ENCODE measurements at places on chromosomes 13 and 19. TPM values are rescaled to one million over a fixed set of nuclear protein-coding genes. Genes with fewer than 3 reads are reported as not detected.

Gene LRG1
- total RNA-seq, result 331 TPM

GRCh38 chr13:67792151-67792676, 562.1 kb upstream of the PCDH9 start:
- DNase-seq, result no peak

DNA sequence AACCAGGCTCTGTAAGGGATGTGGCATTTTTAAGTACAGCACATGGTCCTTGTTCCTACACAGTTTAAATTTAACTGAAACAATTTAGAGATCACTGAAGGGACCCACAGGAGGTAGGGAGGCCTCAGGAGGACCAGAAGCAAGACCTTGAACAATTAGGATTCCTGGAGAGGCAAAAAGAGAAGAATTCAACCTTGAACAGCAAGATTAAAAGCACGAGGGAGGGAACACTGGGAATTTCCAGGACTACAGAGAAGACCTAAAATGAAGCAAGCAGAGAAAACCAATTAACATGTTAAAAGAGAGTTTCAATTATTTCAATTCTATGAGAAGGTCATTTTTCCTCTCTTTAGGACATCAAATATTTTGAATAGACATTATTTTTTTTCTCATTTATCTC, 160.3 kb downstream of the KCTD12 start:
- no peak for DNase-seq

DNA sequence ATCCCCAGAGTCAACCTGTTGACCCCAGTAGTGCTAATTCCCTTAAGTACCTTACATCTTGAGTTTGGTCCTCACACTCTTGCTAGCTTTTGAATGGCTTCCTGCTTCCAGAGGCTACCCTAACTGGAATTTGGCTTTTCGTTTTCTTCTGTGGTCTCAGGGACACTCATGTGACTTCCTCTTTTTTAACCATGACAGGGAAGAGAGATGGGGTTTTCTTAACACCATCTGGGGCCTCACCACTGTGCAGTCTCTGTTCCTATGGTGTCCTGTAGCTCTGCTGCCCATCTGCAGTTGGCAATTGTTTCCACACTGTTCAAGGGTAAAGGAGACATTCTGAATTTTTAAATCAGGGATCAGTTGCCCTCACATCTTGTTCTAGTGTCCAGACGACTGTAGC, 66.7 kb downstream of the SLC10A2 start:
- DNase-seq, result no peak

- no peak for DNase-seq
Observed at GRCh38 chr13:49481788-49482187, 14.0 kb upstream of the PHF11 start.
